Adipocyte (in vitro differentiated cells): ENCODE measurements at places on chromosomes 1 and 21.

- DNase-seq, result no peak
Measured at GRCh38 chr1:44999232-44999631, 11.9 kb downstream of the HECTD3 start.

GRCh38 chr1:29972421-29973053 lies 736.2 kb downstream of the PTPRU start:
- DNase-seq, result no peak

GRCh38 chr1:54624466-54625464 lies 1.4 kb upstream of the FAM151A start:
- DNase-seq, result no peak

DNA sequence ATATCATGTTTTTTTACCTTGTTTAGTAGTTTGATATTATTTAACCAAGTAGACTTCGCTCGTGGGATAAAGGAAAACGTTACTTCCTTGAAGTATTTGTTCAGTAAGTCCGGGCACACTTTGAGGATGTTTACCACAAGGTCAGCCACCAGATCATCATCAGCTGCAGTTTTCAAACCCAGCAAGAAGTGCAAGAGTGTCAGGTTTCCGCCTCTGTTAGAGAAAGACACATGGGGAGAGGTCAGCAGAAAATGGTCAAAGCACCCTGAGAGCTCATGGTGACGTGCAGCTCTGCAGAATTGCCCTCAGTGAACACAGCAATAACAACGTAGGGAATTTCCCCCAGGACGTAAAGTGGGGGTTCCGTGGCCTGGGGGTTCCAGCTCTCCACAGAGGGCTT lies 24.4 kb downstream of the URB1 start:
- DNase-seq, result no peak
